ENCODE measurements at places on chromosomes 4 and X.

DNA sequence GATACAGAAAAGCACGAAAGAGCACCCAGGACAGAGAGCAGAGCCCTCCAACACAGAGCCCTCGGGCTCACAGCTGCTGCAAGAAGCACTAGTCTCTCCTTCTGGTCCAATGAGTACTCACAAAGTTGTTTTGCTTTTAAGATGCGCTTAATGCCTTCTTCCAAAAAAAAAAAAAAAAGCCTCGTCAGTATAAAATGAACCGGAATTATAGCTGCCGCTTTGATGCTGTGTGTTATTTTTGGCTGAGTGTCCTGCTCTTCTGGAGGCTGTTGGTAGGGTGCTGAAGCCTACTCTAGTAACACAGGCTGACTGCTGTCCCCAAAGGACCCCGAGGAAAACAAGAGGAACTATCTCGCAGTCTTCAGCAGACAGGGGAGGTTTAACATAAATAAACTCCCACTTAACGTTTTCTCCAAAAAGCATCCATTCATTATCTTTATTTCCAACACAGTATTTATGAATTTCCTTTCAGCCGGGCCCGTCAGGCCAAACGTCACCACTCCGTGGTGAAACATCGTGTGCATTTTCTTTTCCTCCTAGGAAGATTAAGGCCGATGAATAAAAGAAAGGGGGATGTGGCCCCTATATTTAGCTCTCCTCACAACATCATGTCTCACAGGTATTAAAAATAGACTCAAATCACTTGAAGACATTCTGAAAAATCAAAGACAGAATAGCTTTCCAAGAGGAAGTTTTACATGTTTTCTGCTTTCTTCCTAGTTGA is 213.7 kb upstream of the PPARGC1A start:
- peak; percentile 56 for DNase-seq
- no peak overlapping the region for H3K27ac ChIP-seq
- no peak overlapping the region for H3K4me3 ChIP-seq
- H3K27me3 ChIP-seq = no peaks in the 10 kb centered on the region
- H3K4me1 ChIP-seq = peaks cover 7% of the 10 kb centered on the region
- H3K36me3 ChIP-seq = no peaks in the 10 kb centered on the region

- peaks cover 3% of the 10 kb centered on the region for H3K4me1 ChIP-seq
- DNase-seq = peak; percentile 52
- H3K27me3 ChIP-seq = no peaks in the 10 kb centered on the region
- no peaks in the 10 kb centered on the region for H3K36me3 ChIP-seq
- H3K4me3 ChIP-seq = peak within 1 kb of the TSS; percentile 71
Measured at GRCh38 chrX:46758956-46759644, at the start of gene SLC9A7. TSS of gene SLC9A7 (minus strand) at chrX:46759118. CDS start at chrX:46759029, 89 bp downstream.

- DNase-seq = no peak
- H3K36me3 ChIP-seq = no peaks in the 10 kb centered on the region
- no peak overlapping the region for H3K27ac ChIP-seq
- peaks cover 20% of the 10 kb centered on the region for H3K27me3 ChIP-seq
- H3K4me1 ChIP-seq = peaks cover 10% of the 10 kb centered on the region
- H3K4me3 ChIP-seq = no peak overlapping the region
Measured at GRCh38 chr4:173500841-173501591, 29.0 kb downstream of the HAND2 start.

GRCh38 chr4:8289151-8289750 is 19.7 kb downstream of the HTRA3 start:
- peak overlapping the region; percentile 14 for H3K4me3 ChIP-seq
- H3K4me1 ChIP-seq = no peaks in the 10 kb centered on the region
- peaks cover 4% of the 10 kb centered on the region for H3K27me3 ChIP-seq
- H3K27ac ChIP-seq = no peak overlapping the region

- H3K36me3 ChIP-seq = no peaks in the 10 kb centered on the region
- DNase-seq = no peak
- no peak overlapping the region for H3K4me3 ChIP-seq
- no peak overlapping the region for H3K27ac ChIP-seq
- no peaks in the 10 kb centered on the region for H3K27me3 ChIP-seq
Measured at GRCh38 chr4:151605215-151605614, 155.6 kb downstream of the GATB start.
